ENCODE measurements at places on chromosomes 5 and 9.
A peak's percentile ranks its signal among the peaks of the same experiment; 100 is the strongest.

DNA sequence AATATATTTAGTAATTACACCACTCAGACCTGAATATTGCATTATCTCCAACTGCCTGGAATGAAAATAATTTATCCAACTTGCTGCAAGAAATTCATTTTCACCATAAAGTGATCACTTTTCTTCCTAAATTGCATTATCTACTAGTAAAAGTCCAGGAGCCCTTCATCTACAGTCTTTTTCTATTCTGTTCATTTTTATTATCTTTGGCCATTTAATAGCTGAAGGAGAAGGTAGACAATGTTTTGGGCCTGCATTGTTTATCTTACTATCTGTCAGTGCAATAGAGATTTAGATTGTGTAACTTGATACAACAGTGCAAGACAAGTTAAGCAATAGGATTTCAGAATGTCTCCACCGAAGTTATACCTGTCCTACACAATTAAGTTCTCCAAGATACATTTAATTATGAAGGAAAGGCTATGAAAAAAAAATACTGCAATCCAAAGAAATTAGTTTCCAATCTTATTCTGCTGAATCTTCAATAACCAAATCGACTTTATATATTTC is 1339.7 kb upstream of the CDH6 start:
- DNase-seq, result no peak

DNA sequence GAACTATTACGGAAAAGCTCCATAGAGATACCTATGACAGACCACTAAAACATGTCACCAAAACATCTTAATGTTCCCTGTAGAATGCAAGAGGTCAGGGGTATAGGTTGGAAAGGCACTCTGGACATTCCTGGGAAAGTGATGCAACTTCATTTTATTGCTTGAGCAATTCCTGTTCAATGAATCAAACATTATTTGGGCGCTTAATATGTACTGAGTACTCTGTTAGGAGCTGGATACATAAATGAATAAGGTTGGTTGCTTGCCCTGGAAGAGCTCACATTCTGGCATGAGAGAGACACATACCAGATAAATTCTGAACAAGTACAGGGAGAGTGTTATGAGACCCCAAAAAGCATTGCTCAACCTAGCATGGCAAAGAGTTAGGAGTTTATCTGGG is 408.9 kb upstream of the DMAC1 start:
- DNase-seq, result no peak

DNA sequence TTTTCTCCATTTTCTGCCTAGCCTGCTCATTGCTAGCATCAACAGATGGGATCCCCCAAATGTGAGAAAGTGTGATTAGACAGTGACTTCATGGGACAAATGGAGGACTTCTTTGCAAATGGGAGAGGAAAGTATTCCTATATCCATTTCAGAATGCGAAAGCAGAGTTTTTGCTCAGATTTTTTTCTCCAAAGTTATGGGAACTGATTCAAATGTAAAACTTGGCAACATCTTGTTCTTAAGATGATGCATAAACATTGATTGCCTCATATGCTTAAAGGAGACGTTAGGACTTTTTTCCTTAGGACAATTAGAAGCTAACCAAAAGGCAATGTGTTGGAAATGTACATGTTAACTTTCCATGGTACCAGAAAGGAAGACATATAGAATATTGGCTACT is 704.3 kb upstream of the ZNF608 start:
- DNase-seq, result no peak

DNA sequence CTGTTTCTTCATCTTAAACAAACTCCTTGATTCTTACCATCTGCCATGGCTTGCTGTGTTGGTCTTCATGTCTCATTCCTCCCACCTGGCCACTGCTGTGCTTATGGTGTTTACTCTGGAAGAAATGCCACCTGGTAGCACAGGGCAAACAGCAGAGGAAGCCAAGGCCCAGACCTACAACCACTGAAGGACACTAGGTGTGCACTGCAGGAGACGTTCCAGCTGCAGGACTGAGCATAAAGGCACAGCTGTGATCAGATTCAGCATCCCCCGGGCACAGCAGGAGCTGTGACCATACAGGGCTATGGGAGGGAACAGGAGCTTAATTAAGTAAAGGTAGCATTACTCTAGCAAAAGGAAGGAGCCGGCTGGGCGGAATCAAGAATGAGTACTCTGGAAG is 12.6 kb upstream of the GNAQ start:
- no peak for DNase-seq

DNA sequence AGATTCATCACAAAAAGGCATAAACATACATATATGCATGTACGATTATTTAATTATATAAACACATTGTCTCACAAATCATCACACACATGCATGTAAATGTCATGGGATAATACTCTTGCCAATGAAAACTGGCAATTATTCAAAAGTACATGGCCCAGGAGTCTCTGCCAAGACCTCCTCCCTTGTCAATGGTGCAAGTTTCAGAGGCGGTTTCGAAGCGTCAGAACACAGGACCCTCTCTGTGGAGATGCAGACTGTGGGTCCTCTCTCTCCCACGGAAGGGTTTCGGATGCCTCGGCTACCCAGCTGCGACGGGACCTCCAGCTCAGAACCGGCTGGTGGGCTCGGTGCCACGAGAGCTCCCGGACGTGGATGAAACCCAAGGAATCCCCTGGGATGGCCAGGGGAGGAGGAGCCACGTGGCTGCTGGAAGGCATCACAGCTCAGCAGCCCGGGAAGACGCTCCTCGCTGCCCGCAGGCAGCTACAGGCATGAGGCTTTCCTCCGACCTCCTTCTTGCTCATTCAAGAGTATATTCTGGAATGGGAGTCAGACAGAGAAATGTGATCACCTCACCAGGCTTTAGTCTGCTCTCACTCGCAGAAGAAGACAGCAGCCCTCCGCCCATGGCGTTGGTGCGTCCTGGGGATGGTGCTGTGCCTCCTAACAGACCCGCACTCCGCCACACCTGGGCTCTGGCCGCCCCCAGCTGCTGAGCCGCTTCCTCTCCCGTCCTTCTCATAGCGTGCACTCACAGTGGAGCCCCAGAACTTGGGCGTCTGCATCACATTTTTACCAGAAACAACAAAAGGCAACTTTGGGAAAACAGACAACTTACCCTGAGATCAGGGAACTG is 308.8 kb downstream of the IRX2 start:
- no peak for DNase-seq

DNA sequence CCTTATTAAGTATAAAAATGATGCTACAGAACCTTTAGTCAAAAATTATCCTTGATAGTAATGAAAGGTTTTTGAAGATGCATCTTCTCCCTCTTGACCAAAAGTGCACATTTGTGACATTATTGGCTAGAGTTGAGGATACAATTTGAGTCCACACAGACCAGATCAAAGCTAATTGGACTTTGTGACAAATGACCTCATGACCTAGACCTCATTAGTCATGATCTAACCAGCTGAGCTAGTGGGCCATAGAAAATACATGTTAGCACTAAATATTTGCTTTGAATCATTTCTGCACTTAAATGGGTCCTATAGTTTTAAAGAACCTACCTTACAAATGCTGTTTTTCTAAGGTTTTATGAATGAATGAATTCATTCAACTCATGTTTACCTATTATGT is 182.1 kb downstream of the RFX3 start:
- DNase-seq, result no peak

- DNase-seq, result no peak
Observed at GRCh38 chr9:122220673-122221182, 8.0 kb downstream of the LHX6 start.

DNA sequence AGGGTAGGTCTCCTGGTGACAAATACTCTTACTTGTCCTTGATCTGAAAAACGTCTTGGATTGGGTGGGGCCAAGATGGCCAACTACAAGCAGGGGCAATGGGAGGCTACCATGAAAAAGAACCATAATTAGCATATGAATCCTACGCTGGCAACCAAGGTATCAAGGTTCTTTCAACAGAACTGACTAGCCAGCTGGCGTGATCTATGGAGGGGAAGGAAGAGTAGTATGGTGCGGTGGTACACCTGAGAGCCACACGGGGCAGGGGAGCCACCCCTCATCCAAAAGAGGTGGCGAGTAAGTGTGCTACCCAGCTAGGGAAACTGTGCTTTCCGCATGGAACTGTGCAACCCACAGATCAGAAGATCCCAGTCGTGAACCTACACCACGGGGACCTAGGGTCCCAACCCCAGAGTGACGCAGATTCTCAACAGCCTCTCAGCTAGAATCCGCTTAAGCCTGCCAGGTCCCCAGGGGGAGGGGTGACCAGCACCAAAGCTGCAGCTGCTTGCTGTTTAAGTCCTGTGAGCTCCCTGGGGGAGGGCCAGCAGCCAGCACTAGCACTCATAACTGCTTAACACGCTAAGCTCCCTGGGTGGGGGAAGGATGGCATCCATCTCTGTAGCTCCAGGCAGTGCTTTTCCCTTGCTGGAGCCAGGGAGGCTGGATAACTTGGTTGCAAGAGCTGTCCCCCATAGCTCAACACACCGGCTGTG is 334.8 kb downstream of the FBXL17 start:
- no peak for DNase-seq

DNA sequence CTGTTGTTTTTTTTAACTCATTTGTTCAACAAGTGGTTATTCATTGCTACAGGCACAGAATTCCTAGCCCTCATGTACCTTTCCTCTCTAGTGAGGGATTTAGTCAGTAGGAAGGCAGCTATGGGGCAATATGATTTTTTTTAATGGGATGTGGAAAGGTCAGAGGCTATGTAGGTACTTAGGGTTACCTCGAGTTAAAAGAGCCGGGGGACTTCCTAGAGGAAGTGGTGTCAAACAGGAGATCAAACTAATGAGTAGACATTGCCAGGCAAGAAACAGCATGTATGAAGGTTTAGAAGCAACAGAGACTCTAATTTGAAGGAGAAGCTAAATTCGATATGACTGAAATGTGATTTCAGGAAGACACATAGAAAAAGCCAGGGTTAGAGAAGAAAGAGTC is 50.7 kb downstream of the ITGA2 start:
- DNase-seq, result no peak

DNA sequence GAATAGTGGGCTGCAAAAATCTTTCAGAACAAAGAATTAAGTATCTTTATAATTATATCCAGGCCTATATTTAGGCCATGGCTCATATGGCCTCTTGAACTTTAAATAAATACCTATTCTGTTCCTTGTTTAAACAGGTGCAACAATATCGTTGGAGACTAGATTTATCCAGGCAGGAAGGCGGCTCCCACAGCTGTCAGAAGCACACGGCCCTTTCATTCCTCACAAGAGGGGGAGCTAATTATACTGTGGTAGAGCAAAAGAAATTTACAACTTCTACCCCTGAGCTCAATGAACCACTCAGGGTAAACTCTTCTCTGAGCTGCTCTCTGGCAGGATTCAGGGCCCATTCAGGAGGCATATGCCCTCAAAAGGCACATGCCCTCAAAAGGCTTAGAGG is 31.3 kb downstream of the TMEM174 start:
- no peak for DNase-seq

GRCh38 chr5:178670351-178670885 is 43.6 kb upstream of the CLK4 start:
- DNase-seq, result no peak

DNA sequence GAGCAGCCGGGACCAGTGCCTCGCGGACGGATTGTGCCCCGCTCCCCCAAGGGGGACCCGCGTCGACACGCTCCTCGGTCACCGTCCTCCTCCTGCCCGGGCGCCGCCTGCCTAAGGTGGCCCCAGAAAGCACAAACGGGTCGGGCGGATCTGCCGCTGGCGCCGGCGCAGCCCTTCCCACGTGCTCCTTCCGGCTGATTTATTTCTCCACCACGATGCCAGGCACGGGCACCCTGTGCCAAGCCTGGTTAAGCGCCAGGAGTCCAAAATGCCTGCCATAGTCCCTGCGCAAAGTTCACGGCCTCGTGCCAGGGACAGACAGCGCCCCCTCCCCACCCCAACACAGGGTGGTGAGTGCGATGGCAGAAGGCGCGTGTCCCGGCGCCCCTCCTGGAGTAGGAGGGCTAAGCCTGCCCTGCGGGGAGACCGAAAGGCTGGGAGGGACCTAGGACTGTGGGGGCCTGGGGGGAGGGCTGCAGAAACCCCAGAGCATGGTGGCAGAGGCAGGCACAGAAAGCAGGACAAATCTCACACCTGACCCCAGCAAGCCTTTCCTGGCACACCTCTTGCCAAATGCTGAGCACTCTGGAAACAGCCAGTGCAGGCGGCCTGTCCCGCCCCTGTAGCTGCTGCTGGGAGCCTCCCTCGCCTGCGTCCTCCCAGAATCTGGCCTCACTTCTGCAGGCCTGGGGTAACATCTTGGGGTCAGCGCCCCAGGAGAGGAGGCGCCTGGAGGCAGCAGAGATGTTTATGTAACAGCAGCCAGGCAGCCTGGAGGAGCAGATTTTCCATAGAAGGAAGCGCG is 1.1 kb upstream of the NOTCH1 start:
- peak; percentile 39 for DNase-seq

- DNase-seq, result no peak
Observed at GRCh38 chr5:67377631-67378030, 181.0 kb upstream of the CD180 start.

DNA sequence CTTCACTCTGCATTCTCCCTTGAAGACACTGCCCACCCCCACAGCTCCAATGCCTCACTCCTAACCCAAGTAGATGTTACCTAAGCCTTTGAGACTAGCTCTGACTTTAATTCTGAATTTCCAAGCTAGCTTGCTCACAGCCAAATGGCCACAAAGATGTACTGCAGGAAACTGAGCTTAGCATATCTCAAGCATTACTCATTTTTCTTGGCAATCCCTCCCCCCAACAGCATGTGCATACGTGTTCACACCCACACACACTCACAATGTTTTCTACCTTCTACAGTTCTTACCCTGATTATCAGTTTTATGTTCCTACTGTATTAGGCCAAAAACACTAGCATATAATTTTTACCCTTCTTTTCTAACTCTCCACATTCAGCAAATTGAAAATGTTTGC is 13.7 kb upstream of the GRIA1 start:
- DNase-seq, result no peak

DNA sequence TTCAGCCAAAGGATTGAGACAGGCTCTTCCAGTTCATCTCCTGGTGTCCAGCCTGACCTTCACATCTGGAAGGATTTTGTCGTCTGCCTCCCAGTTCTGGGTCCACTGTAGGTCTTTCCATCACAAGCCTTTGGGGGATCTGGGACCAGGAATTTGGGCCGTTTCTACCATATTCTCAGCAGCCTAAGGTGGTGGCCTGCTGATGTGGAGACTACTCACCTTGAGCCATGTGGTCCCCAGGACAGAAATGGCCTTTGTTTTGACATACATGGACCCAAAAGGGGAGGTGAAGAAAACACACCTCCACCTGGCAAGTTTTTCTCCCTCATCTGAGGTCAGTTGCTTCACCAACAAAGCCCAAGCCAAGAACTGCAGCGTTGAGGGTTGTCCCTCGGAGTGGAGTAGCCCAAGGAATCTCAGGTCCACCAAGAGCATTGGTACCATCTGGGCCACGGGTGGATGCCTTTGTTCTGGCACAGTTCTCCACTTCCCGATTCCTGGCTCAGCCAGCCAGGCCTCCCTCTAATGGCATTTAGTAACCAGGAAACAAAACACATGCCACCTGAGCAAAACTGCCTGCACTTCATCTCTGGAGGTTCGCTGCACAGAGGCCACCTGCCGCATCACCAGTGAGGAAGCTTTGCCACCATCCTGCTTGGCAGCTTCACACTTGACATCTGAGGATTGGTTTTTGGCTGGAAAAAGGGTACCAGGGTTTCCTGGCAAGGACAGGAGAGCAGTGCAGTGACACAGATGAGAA is 24.7 kb downstream of the AMBP start:
- no peak for DNase-seq

- DNase-seq, result peak; percentile 40
Observed at GRCh38 chr9:137156567-137157375, 13.1 kb downstream of the LRRC26 start.
